ENCODE measurements at places on chromosomes 16 and 17. TPM values are rescaled to one million over a fixed set of nuclear protein-coding genes. Genes with fewer than 3 reads are reported as not detected.

HYDIN gene
- 1.8 TPM for total RNA-seq

SPATA32 gene
- not detected for total RNA-seq

DCAF7 gene
- 94.1 TPM for total RNA-seq

RAD51C gene
- total RNA-seq = 10.4 TPM

SLC39A11 gene
- total RNA-seq = 19.1 TPM

GRCh38 chr17:79562931-79563210 lies 48.0 kb downstream of the RBFOX3 start:
- DNase-seq = no peak

DNA sequence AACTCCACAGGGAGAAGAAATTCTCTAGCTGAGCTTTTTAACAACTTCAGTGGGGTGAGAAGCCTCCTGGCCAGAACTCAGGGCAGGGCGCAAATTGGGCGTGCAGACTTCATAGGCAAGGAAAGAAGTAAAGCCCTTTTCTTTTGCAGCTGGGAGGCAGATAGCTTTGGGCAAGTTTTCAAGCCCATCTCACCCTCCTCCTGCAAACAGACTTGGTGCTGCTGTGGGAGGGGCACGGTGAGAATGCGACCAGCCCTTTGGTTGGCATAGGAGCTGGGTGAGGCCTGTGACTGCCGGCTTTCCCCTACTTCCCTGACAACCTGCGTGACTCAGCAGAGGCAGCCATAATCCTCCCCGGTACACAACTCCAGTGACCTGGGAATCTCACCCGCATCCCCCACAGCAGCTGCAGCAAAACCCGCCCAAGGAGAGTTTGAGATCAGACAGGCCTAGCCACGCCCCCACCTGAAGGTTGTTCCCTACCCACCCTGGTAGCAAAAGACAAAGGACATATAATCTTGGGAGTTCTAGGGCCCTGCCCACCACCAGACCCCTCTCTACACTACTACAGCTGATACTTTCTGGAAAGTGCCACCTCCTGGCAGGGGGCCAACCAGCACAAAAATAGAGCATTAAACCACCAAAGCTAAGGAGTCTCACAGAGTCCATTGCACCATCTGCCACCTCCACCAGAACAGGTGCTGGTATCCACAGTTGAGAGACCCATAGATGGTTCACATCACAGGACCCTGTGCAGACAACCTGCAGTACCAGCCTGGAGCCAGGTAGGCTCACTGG lies 195.5 kb upstream of the CCL2 start:
- DNase-seq = no peak

DNA sequence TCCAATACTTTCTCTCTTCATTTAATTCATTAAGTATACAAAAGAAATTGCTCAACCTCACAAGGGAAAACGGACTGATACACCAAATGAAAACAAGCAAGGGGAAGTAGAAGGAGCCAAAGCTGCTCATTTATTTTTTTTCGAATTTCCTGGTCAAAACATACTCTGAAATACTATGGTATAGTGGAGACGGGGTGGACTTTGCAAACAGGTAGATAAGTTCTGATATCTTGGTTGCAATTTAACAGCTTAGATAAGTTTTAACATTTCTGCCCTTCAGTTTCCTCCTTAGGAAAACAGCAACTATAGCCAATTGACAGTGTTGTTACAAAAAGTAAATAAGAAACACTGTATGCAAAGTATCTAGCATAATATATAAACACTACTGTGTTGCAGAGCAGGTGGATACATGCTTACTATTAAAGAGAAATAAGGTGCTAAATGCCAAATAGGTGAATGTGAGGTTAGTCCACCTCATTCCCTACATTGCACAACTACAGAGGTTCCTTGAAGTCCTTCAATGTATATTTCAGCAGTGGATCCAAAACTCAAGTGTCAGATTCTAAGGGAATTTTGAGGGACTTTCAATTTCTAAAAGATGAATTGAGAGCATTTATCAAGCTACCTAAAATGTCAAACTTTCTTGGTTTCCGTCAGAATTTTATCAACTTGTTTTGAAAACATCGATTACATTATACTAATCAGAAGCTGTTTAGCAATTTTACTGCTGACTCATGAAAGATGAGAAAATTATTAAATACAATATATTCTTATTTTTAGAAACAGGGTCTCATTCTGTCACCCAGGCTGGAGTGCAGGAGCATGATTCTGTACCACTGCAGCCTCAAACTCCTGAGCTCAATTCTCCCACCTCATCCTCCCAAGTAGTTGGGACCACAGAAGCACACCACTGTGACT lies 11.0 kb downstream of the CCDC47 start:
- DNase-seq = no peak

- peak; percentile 64 for DNase-seq
These were observed 35.8 kb upstream of the LHX1 start for GRCh38 chr17:36901506-36901905.

- no peak for DNase-seq
These were observed 6.2 kb downstream of the CNP start for GRCh38 chr17:41972571-41973407.

DNA sequence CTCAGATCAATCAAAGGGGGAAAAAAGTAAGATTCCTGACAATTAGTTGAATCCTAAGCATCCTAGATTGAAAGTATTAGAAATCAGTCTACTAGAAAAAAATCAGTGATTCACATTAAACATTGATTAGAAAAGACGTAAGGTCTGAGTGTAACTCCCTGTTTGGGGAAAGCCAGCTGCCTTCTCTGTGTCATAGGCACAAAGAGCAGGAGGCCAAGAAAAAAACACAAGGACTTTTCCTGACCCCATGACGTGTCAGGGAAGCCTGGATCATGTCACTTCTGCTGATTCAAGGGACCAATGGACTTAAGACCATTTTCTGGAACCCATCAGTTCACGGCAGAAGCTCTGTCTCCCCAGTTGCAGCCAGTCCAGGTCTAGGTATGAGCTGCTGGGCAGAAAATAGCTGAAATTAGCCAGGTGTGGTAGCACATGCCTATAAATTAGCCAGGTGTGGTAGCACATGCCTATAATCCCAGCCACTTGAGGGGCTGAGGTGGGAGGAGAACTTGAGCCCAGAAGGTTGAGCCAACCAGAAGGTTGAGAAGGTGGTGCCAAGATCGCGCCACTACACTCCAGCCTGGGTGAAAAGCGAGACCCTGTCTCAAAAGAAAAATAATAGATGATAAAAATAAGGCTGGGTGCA lies 35.9 kb downstream of the RANBP10 start:
- no peak for DNase-seq

DNA sequence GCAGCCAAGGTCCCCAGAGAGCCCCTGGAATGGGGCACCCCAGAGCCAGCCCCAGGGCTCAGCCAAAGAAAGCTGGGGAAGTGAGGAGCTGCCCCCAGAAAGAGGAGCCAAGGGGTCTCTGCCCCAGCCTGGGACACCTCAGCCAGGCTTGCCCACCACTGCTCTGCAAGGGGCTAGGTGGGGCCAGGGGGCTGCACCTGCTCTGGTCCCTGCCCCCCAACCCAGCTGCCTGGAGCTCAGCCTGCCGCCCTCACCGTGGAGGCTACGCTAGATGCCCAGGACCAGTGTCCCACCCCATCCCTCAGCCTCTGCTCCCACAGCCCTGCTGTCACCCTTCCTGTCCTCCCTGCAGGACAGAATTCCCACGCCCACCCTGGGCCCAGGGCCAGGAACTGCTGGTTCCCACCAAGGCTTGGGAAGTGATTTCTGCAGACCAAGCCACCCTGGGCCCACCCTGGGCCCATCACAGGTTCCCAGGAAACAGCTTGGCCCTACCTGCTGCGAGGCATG lies 28.1 kb upstream of the KRT17 start:
- no peak for DNase-seq

GRCh38 chr17:48483004-48483403 lies 47.8 kb downstream of the HOXB1 start:
- no peak for DNase-seq

DNA sequence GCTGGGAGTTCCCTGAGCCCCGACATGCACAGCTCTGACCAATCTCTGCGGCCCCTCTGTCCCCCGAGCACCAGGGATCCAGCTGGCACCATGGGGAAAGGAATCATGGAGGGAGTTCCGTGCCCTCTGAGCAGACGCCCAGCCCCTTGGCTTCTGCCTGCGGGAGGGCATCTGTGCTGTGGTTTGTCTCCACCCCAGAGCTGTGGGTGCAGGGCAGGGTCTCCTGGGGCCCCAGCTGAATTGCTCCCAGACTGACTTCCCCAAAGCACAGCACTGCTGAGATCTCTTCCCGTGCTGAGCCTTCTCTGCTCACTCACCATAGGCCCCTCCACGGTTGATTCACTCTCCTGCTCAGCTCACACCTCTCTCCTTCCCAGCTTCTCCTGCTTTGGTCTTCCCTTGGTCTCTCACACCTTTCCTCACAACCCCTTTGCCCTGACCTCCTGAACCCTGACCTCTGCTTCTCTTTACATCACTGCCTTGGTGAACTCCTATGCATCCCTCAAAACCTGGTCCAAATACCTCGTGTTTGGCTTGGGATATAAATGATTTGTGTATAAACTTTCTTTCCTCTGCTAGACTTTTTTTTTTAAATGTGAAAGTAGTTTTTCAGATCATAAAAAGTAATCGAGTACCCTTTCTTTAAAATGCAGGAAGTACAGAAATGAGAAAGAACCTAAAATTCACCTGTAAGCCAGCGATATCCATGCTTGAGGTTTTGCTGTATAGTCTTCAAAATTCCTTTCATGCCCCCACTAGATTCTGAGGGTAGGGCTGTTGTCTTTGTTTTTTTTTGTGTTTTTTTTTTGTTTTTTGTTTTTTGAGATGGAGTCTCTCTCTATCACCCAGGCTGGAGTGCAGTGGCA lies 265.3 kb downstream of the SEC14L1 start:
- no peak for DNase-seq

DNA sequence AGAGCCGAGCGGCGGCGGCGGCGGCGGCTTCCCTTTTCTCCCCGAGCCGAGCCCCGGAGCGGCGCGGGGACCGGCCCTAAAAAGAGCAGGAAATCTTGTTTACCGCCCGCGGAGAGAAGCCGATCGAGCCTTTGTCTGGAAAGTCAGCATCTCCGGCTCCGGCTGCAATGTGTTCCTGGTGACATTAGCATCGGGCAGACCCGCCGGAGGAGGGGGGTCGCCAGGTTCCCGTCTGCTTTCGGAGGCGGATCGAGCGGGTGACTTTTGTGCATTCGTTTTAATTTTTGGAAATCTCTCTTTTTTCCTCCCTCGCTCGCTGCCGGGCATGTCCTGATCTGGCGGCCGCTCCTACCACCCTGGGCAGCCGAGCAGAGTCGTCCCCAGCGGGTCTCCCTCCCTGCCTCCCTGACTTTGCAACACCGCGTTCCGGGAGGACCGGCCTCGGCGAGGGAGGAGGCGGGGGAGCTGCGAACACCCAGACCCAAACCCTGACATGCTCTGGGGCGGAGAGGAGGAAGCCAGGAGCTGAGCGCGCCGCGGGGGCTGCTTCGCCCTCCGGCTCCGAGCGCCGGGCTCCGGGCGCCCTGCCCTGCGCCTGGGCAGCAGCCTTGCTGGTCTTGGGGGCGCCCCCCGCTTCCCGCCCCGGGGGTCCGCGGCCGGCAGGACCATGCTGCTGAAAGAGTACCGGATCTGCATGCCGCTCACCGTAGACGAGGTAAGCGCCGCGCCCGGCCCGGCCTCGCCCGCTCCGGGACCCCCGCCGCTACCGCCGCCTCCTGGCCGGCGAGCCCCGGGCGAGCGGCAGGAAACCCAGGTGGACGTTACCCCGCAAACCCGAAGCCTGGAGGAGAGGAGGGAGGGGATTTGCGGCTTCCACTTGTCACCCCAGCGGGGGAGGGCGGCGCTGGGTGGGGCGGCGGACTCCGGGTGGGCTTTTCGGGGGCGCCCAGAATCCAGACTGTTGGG lies 690 bp downstream of the PITPNC1 start:
- DNase-seq = no peak

- DNase-seq = no peak
These were observed 20.7 kb downstream of the CPNE2 start for GRCh38 chr16:57113042-57113453.

DNA sequence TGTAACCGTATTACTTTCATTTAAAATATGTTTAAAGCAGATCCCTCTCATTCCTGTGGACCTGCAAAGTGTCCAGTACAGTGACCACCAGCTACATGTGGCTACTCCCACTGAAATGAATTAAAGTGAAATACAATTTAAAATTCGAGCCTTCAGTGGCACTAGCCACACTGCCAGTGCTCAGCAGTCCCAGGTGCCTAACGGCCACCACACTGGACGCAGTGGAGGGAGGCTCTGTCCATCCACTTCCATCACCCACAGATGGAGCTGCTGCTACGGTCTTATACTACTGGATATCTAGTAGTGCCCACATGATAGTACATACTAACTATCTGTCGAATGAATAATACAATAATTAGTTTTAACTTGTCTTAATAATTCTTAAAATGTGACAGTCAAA lies 2.3 kb upstream of the CBX2 start:
- DNase-seq = no peak

- no peak for DNase-seq
These were observed 6.9 kb downstream of the SLC12A4 start for GRCh38 chr16:67961551-67961957.

DNA sequence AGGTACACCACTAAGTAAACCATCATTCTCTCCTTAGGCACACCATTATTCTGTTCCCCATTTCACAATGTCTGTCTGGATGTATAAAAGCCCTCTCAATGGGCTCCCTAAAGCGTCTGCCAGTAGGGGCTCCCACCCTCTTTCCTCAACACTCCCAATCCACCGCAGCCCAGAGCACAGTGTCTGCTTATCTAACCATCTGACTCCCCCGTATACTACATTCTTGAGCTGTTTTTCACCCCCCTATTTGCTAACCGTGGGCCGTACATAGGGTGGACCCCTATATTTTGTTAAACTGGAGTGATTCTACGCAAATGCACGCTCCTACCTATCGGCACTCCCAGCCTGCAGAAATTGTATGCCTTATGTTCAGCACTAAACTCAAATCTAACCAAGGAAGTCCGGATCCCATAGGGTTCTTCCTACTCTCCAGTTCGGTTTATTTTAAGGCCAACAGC lies 685 bp upstream of the PSMD3 start:
- no peak for DNase-seq

GRCh38 chr17:37458805-37459204 lies 30.9 kb upstream of the DUSP14 start:
- no peak for DNase-seq

GRCh38 chr17:1440921-1441320 lies 15.1 kb downstream of the CRK start:
- DNase-seq = no peak

DNA sequence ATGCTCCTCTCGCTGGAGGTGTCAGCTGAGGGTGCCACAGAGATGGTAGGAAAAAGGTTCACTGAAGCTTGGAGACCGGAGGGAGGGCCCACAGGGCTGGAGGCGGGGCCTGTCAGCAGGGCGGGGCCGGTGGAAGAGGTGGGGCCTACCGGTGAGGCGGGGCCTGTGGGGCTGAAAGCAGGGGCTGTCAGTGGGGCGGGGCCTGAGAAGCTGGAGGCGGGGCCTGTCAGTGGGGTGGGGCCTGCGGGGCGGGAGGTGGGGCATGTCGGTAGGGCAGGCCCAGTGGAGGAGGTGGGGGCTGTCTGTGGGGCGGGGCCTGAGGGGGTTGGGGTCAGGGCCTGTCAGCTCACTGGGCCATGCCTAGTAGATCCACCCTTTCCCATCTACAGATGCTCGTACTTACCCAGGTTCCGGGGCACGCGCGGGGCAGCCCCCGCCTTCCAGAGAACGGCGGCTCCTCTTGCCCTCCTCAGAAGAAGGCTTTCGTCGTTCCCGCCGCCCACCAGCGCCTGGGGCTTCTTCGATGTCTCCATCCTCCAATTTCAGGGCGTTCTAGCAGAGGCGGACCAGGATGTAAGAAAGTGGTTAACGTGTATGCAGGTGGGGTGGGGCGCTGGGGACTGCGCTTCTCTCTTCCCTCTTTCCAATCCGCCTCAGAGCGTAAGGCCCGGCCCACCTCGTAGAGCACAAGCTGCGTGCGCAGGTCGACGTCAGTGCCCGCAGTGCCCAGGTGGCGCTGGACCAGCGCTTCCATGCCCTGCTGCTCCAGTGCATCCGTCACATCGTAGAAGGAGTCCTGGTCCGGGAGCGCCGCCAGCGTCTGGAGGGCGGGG lies 9.8 kb downstream of the TMEM208 start:
- peak; percentile 77 for DNase-seq

Measured in H1 (cell line).